Mononuclear cell (primary cell): ENCODE measurements at places on chromosomes 12 and 14. TPM values are rescaled to one million over a fixed set of nuclear protein-coding genes. Genes with fewer than 3 reads are reported as not detected.

Gene KRT85
- not detected for total RNA-seq

Gene SP1
- total RNA-seq, result 53.6 TPM

Gene C12orf56
- total RNA-seq, result 0.73 TPM

Gene PCK2
- total RNA-seq, result 4.6 TPM

Gene NAV3
- under 0.01 TPM for total RNA-seq

Gene TPPP2
- total RNA-seq, result not detected

Gene RPGRIP1
- total RNA-seq, result 0.42 TPM

Gene CELA1
- not detected for total RNA-seq

Gene PDZRN4
- total RNA-seq, result not detected
